ENCODE measurements at places on chromosomes 11 and 22.
A peak's percentile ranks its signal among the peaks of the same experiment; 100 is the strongest.

DNA sequence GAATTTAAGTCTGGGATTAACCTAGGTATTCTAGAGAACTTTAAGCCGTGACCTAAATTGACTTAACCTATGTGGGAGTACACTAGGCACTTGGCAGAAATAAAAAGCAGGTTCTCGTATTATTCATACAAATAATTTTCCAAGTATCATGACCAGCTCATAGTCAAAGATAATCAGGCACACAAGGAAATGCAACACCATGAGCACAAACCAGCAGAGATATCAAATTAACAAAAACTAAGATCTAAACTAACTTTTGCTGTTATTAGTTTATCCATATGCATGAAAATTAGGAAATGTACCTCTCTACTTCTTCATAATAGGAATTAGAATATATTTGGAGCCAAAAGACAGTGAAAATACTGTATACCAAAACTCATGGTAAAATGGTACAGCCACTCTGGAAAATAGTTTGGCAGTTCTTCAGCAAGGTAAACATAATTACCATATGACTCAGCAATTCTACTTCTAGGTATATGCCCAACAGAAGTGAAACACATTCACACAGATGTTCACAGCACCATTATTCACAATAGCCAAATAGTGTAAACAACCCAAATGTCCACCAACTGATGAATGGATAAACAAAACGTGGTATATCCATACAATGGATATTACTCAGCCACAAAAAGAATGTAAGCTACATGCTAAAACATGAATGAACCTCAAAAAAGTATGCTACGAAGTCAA is 154.1 kb downstream of the ENTHD1 start:
- no peak for DNase-seq

- DNase-seq, result no peak
Measured at GRCh38 chr11:12245549-12246016, 131.8 kb upstream of the PARVA start.

DNA sequence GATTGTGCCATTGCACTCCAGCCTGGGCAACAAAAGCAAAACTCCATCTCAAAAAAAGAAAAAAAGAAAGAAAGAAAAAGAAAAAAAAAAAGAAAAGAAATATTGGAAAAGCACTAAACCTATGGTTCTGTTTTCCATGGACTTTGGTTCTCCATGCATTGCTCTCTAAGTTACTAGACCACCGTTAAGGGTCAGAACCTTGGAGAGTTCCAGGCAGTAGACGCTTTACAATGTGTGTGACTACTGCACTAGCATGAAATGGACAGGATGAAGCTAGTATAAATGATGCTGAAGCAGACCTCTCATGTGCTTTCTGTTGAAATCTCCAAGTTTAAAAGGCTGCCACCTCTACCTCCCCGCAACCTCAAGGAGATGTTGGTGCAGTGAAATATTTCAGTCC is 63.5 kb downstream of the SIK2 start:
- DNase-seq, result peak; percentile 8

- no peak for DNase-seq
Measured at GRCh38 chr22:42645341-42645937, 3.8 kb downstream of the CYB5R3 start.

DNA sequence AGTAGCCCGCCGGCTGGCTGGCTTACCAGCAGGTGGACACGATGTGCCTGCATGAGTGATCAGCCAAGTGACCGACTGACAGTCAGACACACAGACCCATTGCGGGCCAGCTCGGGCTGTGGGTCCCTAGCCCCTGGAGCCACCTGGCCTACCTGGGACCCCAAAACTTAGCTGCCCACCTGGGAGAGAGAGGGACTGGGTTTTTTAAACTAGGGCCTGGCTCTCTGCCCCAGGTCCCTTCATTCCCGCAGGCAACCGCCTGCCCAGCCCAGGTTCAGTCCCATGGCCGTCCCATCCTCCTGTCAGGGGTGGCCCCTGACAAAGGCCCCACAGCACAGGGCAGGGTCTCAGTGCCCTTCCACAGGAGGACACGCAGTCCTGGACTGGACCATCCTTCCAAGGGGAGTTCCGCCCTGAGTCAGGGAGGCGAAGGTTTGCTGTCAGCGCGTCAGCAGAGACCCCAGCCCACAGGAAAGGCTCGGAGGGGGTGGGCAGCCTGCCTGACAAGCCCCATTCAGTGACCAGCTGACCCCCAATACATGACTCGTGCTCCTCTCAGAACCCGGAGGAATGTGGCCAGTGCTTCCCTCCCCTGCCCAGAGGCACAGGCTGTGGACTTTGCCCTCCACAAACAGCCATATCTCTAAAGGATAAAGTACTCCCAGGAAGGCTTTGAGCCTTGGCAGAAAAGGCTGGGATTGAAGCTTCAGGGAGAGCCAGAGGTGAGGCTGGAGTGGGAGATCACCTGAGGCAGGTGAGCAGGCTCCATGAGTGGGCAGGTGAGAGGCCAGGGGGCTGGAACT is 8.4 kb downstream of the SLCO2B1 start:
- no peak for DNase-seq

DNA sequence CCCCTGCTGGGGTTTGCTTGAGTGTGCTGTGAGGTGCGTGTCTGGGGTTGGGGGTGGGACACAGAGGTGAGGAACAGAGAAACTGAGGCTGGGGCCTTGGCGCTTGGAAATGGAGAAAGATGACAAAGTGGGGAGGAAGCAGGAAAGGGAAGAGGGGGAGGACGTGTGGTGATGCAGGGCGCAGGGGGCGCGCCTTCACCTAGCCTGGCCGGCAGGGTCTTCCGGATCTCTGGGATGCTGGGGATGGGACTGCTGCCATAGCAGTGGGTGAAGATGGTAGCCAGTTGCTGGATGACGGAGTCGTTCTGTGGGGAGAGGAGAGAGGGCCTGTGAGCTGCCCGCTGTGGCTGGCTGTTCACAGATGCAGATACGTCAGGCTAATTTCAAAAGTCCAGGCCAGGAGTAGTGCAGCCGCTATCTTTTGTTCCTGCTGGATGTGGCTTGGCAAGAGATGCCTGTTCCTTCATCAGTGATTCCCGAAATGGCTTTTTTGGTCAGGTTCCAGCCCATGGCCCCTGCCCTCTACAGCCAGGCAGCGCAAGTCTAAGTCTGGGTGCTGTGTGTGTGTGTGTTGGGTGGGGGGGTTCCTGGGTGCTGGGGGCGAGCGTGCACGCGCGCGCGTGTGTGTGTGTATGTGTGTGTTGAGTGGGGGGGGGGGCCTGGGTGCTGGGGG is 54.8 kb downstream of the NAT10 start:
- DNase-seq, result no peak

- DNase-seq, result no peak
Measured at GRCh38 chr22:25366408-25366807, 147.0 kb downstream of the CRYBB2 start.

DNA sequence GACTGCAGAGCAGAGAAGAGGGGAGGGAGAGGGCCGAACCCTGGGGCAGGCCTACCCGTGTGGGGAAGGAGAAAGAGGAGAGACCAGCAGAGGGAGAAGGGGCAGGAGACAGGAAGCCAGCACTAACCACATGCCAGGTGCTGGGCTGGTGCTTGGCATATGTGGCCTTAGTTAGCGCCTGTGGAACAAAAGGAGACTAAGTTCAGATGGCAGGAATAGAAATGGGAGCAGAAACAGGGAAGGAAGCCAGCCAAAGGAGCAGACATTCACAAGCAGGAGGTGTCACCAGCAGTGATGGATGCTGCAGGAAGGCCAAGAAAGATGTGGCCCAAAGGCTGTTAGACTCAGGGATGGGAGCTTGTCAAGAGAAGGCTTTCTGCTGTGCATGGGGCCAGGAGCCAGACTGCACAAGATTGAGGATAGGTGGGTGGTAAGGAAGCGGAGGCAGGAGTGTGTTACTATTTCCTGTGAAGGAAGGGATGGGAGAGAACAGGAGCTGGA is 26.7 kb downstream of the TREH start:
- DNase-seq, result no peak

GRCh38 chr11:76339221-76339620 is 41.7 kb downstream of the THAP12 start:
- no peak for DNase-seq

GRCh38 chr11:298406-299065 is 790 bp downstream of the IFITM5 start:
- DNase-seq, result no peak

GRCh38 chr11:111913997-111914396 is 1.5 kb downstream of the HSPB2 start:
- no peak for DNase-seq

DNA sequence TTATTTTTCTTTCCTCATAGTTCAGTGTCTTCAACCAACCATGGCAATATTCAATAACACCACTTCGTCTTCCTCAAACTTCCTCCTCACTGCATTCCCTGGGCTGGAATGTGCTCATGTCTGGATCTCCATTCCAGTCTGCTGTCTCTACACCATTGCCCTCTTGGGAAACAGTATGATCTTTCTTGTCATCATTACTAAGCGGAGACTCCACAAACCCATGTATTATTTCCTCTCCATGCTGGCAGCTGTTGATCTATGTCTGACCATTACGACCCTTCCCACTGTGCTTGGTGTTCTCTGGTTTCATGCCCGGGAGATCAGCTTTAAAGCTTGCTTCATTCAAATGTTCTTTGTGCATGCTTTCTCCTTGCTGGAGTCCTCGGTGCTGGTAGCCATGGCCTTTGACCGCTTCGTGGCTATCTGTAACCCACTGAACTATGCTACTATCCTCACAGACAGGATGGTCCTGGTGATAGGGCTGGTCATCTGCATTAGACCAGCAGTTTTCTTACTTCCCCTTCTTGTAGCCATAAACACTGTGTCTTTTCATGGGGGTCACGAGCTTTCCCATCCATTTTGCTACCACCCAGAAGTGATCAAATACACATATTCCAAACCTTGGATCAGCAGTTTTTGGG is at the start of gene OR51T1:
Gene OR51T1 (plus strand): TSS at position 41 of the 641 bp plus-strand sequence. CDS start 0 bp downstream, at position 41.
- no peak for DNase-seq

- no peak for DNase-seq
Measured at GRCh38 chr11:10622957-10623791, 54.7 kb upstream of the LYVE1 start.
